ENCODE measurements at places on chromosomes 2 and 18.

GRCh38 chr2:64763126-64763525 is 109.4 kb upstream of the SERTAD2 start:
- no peak for DNase-seq

DNA sequence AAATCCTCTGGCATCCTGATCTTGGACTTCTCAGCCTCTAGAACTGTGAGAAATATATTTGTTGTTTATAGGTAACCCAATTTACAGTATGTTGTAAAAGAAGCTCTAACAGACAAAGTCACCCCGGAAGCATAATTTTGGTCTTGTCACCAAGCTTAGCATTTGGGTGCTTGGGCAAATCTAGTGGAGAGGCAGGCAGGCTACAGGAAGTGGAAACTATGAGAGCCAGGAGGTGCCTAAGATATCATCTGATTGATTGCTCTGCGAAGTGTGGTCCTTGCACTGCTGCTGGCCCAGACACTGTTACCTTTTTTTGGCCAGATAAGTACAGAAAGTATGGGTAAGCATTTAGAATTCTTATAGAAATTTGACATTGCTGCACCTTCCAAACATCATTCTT is 102.9 kb downstream of the CDC42EP3 start:
- DNase-seq, result no peak

GRCh38 chr18:34707670-34708069 is 2.4 kb upstream of the DTNA start:
- DNase-seq, result no peak

GRCh38 chr2:31420936-31421335 is 6.4 kb upstream of the XDH start:
- DNase-seq, result no peak

- no peak for DNase-seq
Observed at GRCh38 chr2:139469985-139470384, 689.8 kb upstream of the NXPH2 start.

GRCh38 chr2:6667326-6667725 is 198.4 kb downstream of the CMPK2 start:
- no peak for DNase-seq
